ENCODE measurements at places on chromosomes 7 and 10. TPM values are rescaled to one million over a fixed set of nuclear protein-coding genes. Genes with fewer than 3 reads are reported as not detected.

The METTL2B gene
- total RNA-seq, result 33.9 TPM

- no peak for DNase-seq
Observed at GRCh38 chr10:22228167-22228938, 10.5 kb upstream of the EBLN1 start.

- DNase-seq, result no peak
Observed at GRCh38 chr7:34087892-34088891, 182.9 kb downstream of the BMPER start.

DNA sequence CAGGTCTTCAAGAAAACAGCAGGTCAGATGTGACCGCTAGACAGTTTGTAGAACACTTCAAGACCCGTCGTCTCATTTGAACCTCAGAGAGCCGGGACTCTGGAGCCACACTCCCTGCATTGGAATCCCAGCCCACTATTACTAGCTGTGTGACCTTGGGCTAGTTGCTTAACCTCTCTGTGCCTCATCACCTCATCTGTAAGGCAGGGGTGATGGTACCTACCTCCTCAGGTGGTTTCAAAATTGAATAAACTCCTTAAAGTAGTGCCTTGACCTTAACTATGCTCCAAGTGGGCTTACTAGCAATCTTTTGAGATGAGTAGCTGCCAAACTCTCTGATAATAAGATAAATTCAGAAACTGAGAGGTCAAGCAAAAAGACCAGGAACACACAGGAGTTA is 43.8 kb downstream of the OGDH start:
- DNase-seq, result no peak

Data from mesothelial cell of epicardium (in vitro differentiated cells).